Myocyte (in vitro differentiated cells): ENCODE measurements at places on chromosomes 3 and 15. TPM values are rescaled to one million over a fixed set of nuclear protein-coding genes. Genes with fewer than 3 reads are reported as not detected.

GRCh38 chr3:122481390-122481789 is 33.3 kb downstream of the KPNA1 start:
- no peak for DNase-seq

DNA sequence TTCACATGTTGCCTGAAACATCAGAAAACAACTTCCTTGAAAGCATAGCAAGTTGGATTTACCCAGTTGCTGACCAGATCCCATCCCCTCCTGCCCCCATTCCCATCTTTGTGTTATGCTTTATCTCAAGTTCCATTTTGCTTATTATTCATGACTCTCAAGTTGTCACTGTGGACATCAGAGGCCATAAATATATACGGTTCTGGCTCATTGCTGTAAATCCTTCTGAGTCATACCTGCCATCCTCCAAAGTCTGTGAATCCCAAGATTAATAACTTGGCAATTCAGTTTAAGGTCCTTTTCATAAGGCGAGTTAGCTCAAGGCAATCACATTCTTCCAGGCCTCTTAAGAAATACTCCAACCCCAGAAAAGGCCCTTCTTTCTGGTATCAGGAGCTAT is 126.2 kb upstream of the C2CD4B start:
- no peak for DNase-seq

- peak; percentile 41 for DNase-seq
Observed at GRCh38 chr15:44790215-44790614, 53.9 kb downstream of the TRIM69 start.

The LCTL gene
- total RNA-seq: 0.13 TPM in 1 of 2 replicates, not detected in the other

The DPPA4 gene
- total RNA-seq: 0.21 TPM in 1 of 2 replicates, not detected in the other

The CSPG4 gene
- total RNA-seq: 6.2 and 19.6 TPM in 2 replicates

The GOLGA6L7 gene
- not detected in 2 replicates for total RNA-seq
